ENCODE measurements at places on chromosomes 2 and 18.

- peak; percentile 26 for DNase-seq
Measured at GRCh38 chr18:55097456-55098170, 138.4 kb upstream of the CCDC68 start.

DNA sequence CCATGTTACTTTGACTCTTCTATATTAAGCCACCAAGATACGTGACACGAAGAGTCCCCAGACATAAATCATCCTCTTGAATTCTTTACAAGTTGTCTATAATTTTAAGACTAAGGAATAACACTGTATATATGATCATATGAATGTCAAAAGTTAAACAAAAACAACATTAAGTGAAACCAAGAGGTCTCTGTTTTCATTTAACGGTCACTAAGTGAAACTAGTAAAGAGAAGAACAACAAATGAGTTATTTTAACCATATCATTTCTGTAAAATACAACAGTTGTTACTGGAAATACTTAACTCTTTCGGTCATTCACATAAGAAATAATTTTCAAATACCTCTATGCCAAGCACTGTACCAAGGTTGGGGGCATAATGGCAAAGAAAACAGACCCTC is 45.7 kb upstream of the STK17B start:
- DNase-seq = no peak

DNA sequence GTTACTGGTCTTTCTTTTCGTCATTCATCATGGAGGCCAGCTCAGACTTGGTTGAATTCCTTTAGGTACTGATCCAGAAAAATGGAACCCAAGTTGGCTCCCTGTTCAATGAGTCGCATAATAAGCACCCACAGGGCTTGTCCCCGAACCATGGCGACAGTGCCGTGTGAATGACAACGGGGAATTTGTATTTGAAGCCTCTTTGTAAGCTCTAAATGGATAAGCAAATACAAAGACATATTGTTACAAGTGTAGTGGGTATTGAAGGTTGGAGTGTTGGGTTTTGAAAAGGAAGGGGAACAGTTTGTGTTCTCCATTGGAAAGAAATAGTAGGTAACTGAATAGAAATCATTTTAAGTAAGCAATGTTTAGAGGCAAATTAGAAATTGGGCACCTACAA is 288.9 kb downstream of the SLC4A3 start:
- no peak for DNase-seq

- no peak for DNase-seq
Measured at GRCh38 chr18:8820396-8821082, 115.2 kb downstream of the MTCL1 start.

GRCh38 chr2:208369091-208369490 is 37.5 kb upstream of the PTH2R start:
- no peak for DNase-seq

DNA sequence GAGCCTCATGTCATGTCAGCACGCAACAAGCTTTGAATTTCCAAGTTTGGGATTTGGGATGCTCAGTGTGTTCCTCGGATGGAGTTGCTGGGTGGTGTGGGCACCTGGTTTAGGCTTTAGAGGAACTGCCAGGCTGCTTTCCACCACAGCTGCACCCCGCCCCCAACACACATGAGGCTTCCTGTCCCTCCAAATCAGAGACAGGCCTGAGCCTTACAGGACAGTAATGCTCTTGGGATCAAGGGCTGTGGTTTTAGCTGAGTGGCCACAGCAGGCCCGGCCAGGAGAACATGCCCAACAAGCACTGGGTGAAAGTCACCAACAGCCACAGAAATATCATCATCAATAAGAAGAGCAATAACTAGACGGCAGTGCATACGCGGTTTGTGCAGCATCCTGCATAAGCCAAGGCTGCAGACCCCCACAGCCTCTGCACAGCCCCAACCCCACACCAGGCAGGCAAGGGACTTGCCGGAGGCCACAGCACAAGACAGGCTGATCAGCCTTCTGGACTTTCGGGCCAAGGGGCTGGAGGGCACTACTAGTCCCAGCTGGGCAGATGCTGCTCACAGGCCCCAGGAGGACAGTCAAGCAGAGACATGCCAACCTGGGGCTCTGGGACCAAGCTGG is 29.7 kb upstream of the GPC1 start:
- no peak for DNase-seq

- DNase-seq = no peak
Measured at GRCh38 chr2:85582492-85582891, 1.7 kb upstream of the VAMP5 start.

DNA sequence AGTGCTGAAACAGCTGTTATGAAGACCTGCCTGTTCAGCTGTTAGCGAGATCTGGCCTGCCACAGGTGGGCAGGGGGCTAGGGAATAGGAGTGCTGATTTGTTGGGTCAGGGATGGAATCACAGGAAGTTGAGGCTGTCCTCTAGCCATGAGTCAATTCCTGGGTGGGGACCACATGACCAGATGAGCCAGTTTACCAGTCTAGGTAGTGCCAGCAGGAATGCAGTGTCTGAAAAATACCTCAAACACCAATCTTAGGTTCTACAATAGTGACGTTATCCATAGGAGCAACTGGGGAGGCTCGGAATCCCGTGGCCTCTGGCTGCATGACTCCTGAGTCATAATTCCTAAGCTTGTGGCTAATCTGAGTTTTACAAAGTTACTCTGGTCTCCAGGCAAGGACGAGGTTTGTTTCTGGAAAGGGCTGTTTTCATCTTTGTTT is 44.9 kb downstream of the DYSF start:
- peak; percentile 45 for DNase-seq

DNA sequence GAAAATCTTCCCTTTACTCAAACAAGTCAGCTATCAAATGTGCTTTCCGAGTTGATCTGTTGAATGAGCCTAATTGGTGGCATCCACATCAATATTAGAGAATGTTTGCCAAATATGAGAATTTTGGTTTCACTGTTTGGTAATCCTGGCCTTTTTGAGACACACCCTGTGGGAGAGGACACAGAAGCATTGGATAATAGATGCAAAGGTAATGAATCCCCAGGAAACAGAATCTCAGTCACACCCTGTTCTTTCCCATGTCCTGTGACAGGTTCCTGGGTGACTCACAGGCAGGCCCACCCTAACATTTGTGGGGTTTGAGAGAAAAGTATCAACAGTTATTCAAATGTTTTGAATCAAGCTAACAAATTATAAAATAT is 99.8 kb upstream of the PELI1 start:
- no peak for DNase-seq

DNA sequence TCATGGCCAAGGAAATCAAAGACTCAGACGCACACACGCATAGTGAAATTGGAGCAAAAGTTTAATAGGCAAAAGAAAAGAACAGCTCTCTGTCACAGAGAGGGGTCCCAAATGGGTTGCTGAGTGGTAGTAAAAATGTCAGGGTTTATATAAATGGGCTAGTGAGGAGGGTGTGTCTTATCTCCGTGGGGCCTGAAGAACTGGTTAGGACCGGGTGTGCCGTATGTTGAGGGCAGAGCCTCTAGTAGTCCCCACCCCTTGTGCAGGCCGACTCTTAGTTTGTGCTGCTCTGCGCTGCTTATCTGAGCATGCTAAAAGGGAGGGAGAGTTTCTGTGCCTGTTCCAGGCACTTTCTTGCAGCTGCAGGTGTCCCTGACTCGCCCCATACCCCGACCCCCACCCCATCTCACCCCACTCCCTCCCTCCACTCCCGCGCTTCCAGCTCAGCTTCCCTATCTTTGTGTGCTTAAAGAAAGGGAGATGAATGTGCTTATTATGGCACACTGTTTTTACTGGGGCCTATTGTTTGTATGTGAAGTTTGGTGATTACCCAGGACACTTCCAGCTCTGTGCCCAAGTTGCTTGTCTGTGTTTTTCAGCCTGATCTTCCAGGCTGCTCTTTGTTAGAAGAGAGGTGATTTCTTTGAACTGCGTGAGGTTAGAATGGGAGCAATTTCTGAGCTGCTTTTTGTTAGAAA is 167.4 kb downstream of the SPAG16 start:
- peak; percentile 2 for DNase-seq

Measured in tongue (tissue), 3 donors.